NCI-H526 treated with DMSO at 0.1 percent for 48 hours (cell line): ENCODE measurements at places on chromosomes 4 and X.

DNA sequence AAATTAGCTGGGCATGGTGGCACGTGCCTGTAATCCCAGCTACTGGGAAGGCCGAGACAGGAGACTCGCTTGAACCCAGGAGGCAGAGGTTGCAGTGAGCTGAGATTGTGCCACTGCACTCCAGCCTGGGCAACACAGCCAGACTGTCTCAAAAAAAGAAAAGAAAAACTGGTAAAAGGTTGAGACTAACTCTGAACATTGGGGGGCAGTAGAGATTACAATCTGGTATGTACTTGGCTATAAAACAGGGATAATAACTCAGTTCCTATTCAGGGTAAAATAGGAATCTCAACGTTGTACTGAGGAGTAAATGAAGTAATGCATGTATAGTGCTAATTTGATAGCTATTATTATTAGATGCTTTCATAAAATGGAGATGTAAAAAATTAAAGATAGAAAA lies 12.5 kb upstream of the KLF8 start:
- DNase-seq, result no peak

GRCh38 chr4:23547096-23547495 lies 342.8 kb downstream of the PPARGC1A start:
- DNase-seq, result no peak

- DNase-seq, result no peak
Measured at GRCh38 chr4:128162434-128162833, 101.3 kb downstream of the LARP1B start.

DNA sequence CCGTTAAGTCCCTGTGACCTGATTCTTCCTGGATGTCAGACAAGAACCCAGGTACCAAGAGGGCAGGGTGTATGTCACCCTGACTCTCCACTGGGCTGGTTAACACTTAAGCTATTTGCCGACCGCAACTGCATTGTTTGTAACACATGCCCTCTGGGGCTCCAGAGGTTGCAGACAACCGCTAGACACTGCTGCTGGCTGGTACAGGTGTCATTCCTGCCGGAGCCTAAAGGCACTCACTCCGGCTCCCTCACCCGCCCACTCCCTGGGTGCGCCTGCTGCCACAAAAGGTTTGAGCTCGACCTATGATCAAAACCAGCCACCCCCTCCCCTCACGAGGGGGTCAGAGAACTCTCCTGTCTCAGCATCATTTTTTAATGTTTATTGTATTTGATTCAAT lies 208.2 kb downstream of the FAT4 start:
- no peak for DNase-seq

- DNase-seq, result no peak
Measured at GRCh38 chr4:8867624-8868320, 3.9 kb downstream of the HMX1 start.

- no peak for DNase-seq
Measured at GRCh38 chrX:108298165-108298602, 140.0 kb downstream of the COL4A6 start.

DNA sequence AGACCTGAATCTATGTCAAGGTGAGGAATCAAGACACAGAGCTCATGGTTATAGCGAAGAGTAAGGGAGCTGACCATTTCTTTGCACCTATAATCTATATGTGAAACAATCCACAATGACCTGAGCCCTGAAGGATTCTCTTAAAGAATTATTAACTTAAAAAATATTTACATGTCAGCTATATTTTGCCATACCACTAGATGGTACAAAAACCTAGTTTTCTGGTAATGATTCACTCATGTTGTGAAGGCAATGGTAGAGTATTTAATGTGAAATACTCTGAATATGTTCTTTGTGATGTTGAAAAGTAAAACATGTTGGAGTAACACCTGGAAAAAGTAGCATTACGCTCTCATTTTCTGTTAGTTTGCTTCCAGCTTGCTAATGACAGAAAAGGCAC lies 40.0 kb downstream of the VGLL1 start:
- no peak for DNase-seq

DNA sequence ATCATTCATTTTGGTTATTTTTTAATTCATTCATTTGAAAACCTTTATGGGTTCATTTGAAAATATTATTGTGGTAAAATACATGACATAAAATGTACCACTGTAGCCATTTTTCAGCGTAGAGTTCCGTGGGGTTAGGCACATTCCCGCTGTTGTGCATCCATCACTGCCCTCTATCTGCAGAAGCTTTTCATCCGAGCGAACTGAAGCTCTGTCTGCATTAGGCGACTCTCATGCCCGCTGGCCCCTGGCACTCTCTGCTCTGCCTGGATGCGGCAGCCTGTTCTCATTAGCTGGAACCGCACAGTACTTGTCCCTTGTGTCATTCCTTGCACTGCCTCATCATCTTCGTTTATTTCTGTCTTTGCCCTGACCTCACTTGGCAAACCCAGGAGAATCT lies 17.5 kb downstream of the CFAP99 start:
- no peak for DNase-seq

DNA sequence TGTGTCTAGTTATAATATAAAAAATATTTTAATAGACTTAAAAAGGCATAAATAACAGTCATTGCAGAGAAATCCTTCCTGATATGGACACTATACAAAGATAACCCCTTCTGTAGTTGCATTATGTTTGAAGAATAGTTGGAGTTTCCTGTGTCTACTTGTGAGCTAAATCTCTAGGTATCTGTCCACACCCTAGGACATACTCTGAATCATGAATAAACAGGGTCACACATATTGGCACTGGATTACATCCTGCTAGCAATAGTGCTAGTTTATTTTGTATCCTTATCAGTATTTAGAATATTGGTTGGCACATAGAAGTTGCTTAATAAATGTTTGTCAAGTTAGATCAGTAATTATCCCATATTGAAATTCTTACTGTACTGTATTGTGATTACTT lies 173.9 kb downstream of the GRXCR1 start:
- no peak for DNase-seq

DNA sequence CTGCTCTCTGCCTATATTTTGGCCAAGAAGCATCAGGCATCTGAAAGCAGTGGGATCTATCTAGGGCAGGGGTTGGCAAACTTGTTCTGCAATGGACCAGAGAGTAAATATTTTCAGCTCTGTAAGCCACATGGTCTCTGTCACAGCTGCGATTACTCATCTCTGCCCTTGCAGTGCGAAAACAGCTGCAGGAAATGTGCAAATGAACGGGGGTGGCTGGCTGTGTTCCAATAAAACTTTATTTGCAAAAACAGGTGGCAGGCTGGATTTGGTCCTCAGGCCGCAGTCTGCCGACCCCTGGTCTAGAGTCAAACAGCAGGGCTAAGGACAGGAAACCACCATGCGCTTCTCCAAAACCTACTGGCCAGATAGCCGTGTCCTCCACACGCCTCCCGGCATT lies 48.6 kb downstream of the ACOX3 start:
- no peak for DNase-seq

DNA sequence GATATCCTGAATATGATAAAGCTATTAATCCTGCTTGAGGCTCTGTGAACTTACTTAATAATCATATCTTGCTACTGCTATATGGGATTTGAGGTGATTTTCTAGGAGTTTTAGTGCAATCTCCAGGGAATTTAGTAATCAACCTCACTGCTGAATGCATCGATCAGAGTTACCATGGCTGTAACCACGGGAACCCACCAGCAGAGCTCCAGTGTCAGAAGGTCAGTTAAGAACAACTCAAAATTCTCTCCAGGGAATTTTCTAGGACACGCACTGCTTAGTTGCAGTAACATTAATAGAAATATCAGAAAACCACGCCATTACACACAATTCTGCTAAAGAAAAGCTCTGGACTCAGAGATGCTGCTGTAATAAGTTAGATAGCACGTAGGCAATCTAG lies 1477.2 kb upstream of the TENM3 start:
- DNase-seq, result no peak

DNA sequence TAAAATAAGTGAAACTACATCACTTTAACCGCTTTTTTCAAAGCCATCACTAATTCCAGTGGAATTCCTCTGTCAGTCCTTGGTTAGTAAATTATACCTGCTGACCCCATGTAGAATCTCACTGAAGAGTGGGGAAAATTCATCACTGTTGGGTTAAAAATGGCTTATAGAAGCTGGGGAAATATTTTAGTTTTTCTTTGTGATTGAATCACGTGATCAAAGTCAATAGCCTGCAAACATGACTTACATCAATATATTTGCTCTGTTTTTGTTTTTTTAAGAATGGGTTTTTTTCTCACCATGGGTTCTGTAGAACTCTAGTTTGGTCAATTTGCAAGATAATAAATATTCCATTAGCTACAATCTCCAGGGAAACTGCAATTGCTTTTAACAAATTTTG lies 445.2 kb upstream of the FAM47C start:
- no peak for DNase-seq

GRCh38 chrX:7316280-7316679 lies 168.3 kb upstream of the PUDP start:
- DNase-seq, result no peak

GRCh38 chrX:39877905-39878304 lies 219.9 kb downstream of the BCOR start:
- no peak for DNase-seq

DNA sequence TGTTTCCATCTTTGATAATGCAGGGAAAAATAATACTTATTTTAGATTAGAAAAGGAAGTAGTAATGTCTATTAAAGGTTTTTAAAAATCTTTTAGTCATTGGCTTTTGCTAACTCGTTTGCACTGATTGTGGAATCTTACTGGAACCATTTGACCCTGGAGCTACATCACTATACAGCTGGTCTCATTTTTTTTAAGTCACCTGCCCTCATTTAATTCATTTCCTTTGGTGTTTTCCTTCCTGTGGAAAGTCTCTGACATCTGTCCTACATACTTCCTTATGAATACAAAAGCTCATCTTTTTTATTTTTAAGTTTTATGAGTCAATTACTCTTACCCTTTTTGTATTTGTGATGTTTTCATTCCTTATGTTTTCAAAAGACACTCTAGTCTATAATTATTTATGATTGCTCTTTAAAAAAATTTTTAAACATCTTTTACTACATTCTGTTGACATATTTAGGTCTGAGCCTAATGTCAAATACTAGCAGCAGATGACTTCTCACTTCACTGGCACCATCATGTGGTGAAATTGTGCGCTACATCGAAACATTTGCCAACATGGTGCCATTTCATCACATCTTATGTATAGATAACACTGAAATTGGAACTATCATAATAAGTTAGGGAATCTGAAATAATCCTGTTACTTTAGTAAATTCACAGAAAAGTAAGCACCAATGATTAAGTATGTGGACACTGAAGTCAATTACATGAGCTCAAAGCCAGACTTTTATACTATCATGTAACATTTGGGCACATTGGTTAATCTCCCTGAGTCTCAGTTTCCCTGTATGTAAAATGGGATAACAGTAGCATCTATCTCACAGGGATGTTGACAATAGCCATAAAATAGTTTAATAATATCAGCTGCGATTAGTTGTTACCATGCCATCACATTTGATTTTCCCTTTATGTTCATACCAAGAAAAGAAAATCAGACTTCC lies 9.4 kb upstream of the MMAA start:
- peak; percentile 38 for DNase-seq

- DNase-seq, result no peak
Measured at GRCh38 chr4:116389139-116389538, 696.2 kb downstream of the TRAM1L1 start.

GRCh38 chr4:53061091-53061850 lies 199.2 kb downstream of the RASL11B start:
- peak; percentile 71 for DNase-seq

DNA sequence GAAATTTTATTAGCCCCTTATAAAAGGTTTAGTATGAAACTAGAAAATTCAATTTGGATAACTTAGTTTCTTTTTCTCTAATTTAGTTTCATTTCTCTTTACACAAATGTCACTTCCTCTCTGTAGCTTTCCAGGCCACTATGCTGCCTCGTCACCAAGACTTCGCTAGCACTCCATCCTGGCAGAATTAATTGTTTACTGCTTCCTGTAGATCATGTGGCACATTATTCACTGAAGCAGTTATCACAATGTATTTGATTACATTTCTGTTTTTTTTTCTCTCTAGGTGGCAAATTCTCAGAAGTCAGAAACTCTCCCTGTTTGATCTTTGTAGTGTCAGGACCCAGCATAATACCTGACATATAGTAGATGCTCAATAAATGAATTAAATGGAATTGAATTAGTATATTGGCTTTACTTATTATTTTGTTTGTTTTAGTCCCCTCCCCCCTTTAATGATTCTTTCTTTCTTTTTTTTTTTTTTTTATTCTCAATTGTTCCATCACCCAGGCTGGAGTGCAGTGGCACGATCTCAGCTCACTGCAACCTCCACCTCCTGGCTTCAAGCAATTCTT lies 9.3 kb upstream of the SAT1 start:
- no peak for DNase-seq

- DNase-seq, result no peak
Measured at GRCh38 chr4:8771258-8771590, 100.4 kb downstream of the HMX1 start.

GRCh38 chrX:20233336-20233735 lies 33.4 kb downstream of the RPS6KA3 start:
- DNase-seq, result no peak

GRCh38 chrX:112714357-112714918 lies 34.7 kb upstream of the LHFPL1 start:
- DNase-seq, result no peak

- no peak for DNase-seq
Measured at GRCh38 chr4:7309181-7309580, 116.8 kb downstream of the SORCS2 start.

DNA sequence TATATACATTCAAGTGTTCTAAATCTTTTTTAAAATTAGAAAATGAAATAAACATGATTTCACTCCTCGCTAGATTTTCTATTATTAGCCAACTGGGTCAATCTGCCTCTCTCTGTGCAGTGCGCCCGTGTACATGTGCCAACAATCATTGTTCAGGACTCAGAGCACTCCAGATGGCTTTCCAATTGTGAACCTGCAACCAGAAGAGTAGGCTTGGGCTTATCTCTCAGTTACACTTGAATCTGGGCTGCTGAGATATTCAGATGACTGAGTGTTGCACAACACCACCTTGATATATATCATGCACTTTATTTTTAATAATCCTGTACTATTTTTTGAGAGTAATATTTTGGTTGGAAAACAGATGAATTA lies 184.0 kb upstream of the FSTL5 start:
- no peak for DNase-seq

DNA sequence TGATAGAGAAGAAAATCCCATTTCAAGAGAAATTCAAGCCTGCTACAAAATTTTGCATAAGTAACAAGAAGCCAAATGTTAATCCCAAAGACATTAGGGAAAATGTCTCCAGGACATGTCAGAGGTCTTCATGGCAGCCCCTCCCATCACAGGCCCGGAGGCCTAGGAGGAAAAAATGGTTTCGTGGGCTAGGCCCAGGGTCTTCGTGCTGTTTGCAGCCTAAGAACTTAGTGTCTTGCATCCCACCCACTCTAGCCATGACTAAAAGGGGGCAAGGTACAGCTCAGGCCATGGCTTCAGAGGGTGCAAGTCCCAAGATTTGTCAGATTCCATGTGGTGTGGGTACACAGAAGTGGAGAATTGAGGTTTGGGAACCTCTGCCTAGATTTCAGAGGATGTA lies 57.8 kb upstream of the TAPT1 start:
- DNase-seq, result no peak

DNA sequence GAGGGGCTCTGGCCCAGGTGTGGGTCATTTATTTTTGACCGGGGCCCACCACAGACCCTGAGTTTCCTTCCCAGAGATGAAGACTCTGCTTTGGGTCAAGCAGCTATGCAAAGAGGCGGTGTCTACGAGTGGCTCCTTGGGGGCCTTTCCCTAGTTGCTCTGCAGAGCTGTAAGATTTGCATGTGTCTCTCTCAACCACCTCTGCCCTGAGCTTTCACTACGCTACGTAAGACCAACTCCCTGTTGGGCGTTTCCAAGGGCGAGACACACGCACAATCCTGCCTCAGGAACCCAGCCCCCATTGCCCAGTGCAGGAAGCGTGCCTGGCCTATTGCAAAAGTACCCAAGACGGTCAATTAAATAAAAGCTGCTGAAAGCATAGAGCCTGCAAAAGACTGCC lies 10.0 kb upstream of the ANOS1 start:
- peak; percentile 58 for DNase-seq
